Mesothelial cell of epicardium (in vitro differentiated cells): ENCODE measurements at places on chromosomes 13 and 19. TPM values are rescaled to one million over a fixed set of nuclear protein-coding genes. Genes with fewer than 3 reads are reported as not detected.

DNA sequence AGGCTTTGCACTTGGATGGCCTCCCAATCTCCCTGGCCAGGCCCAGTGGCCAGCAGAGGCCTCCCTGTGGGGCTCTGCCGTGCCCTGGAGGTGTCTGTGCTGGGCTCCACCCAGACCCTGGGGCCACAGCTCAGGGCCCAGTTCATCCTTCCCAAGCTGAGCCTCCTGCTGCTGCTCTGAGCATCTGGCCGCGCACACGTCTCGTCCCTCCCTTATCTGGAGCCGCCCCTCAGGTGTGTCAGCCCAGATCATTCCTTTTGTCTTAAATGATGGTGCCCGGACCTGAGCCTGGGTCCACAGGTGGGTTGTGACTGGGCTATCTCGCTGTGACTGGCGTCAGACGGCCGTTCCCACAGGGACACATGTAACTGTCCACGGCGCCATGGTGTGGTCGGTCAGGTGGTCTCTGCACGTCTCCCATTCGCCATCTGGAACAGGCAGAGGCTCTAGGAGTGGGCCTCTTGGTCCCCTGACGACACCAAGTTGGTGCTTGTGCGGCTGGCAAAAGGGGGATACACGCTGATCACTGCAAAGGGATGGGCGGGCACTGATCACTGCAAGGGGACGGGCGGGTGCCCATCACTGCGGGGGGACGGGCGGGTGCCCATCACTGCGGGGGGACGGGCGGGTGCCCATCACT lies 14.3 kb upstream of the ZNF554 start:
- no peaks in the 10 kb centered on the region for H3K27me3 ChIP-seq
- H3K27ac ChIP-seq, result no peak overlapping the region
- no peaks in the 10 kb centered on the region for H3K4me1 ChIP-seq

DNA sequence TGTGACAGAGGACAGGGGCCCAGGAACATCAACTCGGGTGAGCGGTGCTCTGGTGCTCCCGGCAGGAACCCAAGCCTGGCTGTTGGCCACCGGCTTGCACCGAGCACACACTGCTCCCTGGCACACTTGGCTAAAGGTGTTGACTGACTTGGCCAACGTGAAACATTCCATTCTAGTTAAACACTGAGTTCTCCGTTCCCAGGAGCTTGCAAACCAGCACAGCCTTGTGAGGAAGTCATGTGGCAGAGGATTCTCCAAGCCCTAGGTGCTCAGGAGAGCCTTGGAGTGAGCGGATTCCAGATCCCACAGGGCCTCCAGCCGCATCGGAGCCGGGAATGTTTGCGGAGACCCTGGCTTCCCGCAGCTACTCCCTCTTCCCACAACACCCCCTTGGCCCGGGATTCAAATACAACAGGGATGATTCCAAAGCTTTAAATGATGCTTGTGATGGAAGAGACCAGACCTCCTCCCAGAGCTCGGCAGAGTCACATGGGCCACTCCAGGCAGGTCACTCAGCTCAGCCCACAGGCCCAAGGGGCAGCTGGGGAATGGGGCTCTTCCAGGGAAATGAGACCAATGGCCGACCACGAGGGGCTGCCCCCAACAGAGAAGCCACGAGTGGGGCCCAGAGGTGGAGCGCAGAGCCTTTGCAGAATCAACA lies 2.9 kb downstream of the C13orf46 start:
- no peaks in the 10 kb centered on the region for H3K27me3 ChIP-seq
- H3K27ac ChIP-seq, result no peak overlapping the region
- H3K4me3 ChIP-seq, result no peak overlapping the region
- peaks cover 3% of the 10 kb centered on the region for H3K4me1 ChIP-seq

Gene CNFN
- total RNA-seq, result 1.5 to 2.1 TPM (median 1.9 TPM) in 3 replicates

DNA sequence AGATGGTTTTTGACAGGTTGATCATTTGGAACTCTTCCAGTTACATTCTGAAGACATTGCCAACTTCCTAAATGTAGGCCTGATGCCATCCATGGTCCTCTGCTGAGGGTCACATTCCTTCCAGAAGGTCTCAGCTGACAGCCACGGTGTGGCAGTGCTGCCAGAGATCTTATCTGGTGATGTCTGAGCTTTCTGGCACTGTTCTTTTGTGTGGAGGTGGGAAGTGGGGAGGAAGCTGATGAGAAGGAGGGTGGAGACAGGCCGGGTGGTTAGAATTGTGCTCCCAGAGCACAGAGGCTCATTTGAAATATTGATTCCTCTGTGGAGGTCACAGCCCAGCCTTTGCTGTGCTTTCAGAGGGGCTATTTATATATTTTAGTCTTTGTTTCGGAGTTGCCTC lies 16.1 kb upstream of the MTIF3 start:
- no peak for DNase-seq
- H3K4me1 ChIP-seq, result peaks cover 10% of the 10 kb centered on the region
- H3K27ac ChIP-seq, result peak overlapping the region; percentile 25
- H3K36me3 ChIP-seq, result no peaks in the 10 kb centered on the region

DNA sequence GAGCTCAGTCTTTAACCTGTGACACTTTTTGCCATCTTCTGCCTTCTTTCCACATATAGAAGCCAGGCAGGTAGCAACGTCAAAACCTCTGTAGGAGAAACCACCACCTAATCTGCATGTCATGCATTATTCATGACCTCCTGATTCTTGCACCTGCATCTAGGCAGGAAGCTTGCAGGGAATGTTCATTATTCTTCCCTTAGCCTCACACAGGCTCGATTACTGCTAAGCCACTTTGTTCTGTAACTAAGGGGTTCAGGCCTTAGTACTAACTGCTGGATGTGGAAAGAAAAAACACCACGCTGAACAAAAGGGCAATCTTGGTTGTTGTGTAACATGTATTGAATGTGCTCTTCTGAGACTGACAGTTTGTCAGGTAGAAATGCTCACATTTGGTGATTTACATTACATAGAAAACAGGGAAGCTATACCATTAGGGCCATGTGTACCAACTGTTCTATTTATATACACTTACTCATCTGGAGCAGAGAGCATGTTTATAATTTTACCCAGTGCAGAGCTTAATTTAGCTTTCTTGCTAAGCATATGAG lies 366.9 kb downstream of the KLF12 start:
- peak overlapping the region; percentile 97 for H3K27ac ChIP-seq
- no peak for DNase-seq
- peaks cover 3% of the 10 kb centered on the region for H3K36me3 ChIP-seq

Gene LAIR2
- not detected in 3 replicates for total RNA-seq

DNA sequence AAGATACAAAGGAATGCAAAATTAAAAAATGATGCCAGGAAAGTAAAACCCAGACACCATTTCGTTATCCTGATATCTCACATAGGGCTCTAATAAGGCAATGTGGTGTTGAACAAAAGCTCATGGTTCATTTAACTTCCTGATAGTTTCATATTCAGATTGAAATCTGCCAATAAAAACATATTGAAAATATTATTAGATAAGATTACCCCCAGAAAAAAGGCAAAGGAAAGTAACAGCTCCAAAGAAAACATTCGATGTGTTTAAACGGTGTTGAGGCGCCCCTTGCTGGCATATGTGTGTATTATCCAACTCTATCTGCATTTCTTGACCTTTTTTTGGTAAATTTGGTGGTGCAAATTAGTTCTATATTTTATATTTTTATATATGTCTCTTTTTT lies 75.9 kb downstream of the ESD start:
- H3K4me3 ChIP-seq, result no peak overlapping the region
- H3K4me1 ChIP-seq, result peaks cover 34% of the 10 kb centered on the region
- no peak overlapping the region for H3K27ac ChIP-seq
- peaks cover 25% of the 10 kb centered on the region for H3K36me3 ChIP-seq

DNA sequence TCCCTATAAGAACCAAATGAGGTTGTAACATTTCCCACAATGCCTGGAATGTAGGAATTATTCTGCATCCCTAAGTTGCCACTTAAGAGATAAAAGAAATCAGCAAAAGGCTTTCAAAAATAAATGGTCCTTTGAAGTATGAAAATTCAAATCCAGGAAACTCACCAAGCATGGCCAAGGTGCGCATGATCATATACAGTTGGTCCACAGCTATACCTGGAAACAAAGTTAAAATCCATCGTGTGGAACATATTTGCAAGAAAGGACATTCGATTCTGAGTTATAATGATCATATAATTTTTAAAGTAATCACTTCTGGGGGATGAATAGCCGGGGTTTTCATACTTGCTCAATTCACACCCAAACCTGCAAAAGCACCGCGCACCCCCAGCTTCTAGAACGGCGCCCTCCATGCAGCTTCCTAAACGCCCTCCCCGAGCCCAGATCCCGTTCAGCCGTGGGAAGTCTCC lies 525 bp downstream of the CARS2 start:
- H3K27me3 ChIP-seq, result no peaks in the 10 kb centered on the region
- H3K36me3 ChIP-seq, result peaks cover 7% of the 10 kb centered on the region
- peak overlapping the region; percentile 86 for H3K4me3 ChIP-seq

- no peak overlapping the region for H3K27ac ChIP-seq
- no peaks in the 10 kb centered on the region for H3K36me3 ChIP-seq
- no peak overlapping the region for H3K4me3 ChIP-seq
- DNase-seq, result no peak
Measured at GRCh38 chr13:84050536-84050935, 168.3 kb upstream of the SLITRK1 start.

DNA sequence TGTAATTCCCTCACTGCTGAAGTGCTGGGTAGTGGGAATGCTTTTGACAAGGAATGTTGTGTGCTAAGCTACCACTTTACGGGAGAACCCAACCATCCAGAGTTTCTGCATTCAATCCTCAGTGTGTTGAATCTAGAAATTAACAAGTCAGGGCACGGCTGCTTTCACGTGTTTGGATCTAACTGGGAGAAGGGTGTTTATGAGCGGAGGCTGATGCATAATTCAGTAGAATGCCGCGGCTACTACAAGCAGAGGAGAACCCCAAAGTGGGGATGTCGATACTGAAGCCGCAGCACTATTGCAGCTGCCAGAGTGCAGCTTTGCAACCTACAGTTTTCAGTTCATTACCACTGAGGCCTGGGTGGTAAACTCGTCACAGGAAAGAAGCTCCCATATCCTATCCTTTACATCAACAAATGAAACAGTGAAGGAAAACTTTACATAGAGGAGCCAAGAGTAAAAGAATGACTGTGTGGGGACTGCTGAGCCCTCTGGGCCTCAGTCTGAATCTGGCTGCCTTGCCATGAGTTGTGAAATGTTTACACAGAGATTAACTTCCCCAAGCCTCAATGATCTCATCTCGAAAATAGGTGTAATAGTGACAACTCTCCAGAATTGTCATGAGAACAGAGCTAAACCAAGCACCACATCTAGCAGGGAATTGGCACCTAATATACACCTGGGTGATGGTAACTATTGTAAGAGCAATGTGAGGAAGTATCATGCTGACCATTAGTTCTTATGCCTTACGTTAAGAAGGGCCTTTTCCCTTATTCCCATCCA lies 531.7 kb downstream of the MYO16 start:
- H3K4me3 ChIP-seq, result no peak overlapping the region
- H3K36me3 ChIP-seq, result no peaks in the 10 kb centered on the region
- peaks cover 4% of the 10 kb centered on the region for H3K27me3 ChIP-seq

Gene PRR22
- 5.4 to 6.0 TPM (median 5.9 TPM) in 3 replicates for total RNA-seq

GRCh38 chr13:105193026-105193425 lies 1342.4 kb downstream of the EFNB2 start:
- no peak for DNase-seq
- no peaks in the 10 kb centered on the region for H3K27me3 ChIP-seq
- peaks cover 3% of the 10 kb centered on the region for H3K4me1 ChIP-seq
- no peak overlapping the region for H3K27ac ChIP-seq

Gene CERS4
- 60.1 to 72.7 TPM (median 67.0 TPM) in 3 replicates for total RNA-seq

Gene OSCAR
- total RNA-seq, result not detected in 3 replicates

DNA sequence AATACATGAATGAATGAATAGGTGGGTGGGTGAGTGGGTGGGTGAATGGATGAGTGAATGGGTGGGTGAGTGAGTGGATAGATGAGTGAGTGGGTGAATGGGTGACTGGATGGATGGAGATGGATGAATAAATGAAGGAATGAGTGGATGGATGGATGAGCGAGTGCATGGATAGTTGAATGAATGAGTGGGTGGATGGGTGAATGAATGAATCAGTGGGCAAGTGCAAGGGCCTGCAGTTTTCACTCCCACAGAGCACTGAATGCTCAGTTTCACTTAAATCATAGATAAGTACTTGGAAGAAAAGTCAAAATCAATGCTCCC lies 12.4 kb downstream of the GAS6 start:
- no peak overlapping the region for H3K4me3 ChIP-seq
- H3K27ac ChIP-seq, result no peak overlapping the region
- no peaks in the 10 kb centered on the region for H3K36me3 ChIP-seq
- H3K27me3 ChIP-seq, result no peaks in the 10 kb centered on the region
- peaks cover 17% of the 10 kb centered on the region for H3K4me1 ChIP-seq

Gene LILRA1
- not detected in 3 replicates for total RNA-seq

DNA sequence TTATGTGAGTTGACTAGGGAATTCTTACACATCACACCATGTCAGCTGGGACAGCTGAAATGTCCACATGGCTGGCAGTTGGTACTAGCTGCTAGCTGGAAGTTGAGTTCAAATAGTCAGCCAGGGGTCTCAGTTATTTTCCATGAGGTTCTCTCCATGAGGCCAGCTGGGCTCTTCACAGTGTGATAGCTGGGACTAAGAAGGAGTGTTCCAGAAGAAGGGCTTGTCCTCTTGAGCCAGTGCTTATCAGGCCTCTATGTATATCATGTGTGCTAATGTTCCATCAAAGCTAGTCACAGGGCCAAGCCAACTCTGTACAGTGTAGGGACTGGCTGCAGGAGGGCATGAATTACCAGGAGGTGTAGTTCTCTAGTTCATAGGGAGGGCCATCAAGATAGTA lies 11.8 kb downstream of the USPL1 start:
- no peaks in the 10 kb centered on the region for H3K27me3 ChIP-seq
- no peak for DNase-seq
- H3K4me3 ChIP-seq, result no peak overlapping the region
- H3K4me1 ChIP-seq, result no peaks in the 10 kb centered on the region
- peaks cover 31% of the 10 kb centered on the region for H3K36me3 ChIP-seq

Gene ANKRD24
- total RNA-seq, result 0.75 to 0.98 TPM (median 0.86 TPM) in 3 replicates

DNA sequence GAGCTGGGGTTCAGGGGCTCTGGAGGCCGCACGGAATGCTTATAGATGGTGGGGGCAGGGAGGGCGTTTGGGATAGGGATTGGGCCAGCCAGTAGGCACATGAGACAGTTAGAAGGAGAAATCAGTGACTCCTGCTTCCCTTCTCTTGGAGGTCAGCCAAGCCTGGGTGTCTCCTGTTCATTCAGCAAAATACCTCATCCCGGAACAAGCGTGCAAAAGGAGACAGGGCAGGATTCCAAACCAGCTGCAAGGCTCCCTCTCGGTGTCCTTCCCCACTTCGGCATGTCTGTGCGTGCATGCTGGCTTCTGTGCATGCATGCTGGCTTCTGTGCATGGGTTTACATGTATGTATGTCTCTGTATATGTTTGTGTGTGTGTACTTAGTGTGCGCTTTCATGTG lies 37.3 kb upstream of the PEPD start:
- no peak overlapping the region for H3K4me3 ChIP-seq
- no peak overlapping the region for H3K27ac ChIP-seq
- H3K4me1 ChIP-seq, result peaks cover 6% of the 10 kb centered on the region
- no peak for DNase-seq

Gene CLEC11A
- 33.0 to 34.4 TPM (median 33.6 TPM) in 3 replicates for total RNA-seq
